Mucosa of gallbladder (tissue), 1 donor: ENCODE measurements at places on chromosomes 1 and 21.
A peak's percentile ranks its signal among the peaks of the same experiment; 100 is the strongest.

DNA sequence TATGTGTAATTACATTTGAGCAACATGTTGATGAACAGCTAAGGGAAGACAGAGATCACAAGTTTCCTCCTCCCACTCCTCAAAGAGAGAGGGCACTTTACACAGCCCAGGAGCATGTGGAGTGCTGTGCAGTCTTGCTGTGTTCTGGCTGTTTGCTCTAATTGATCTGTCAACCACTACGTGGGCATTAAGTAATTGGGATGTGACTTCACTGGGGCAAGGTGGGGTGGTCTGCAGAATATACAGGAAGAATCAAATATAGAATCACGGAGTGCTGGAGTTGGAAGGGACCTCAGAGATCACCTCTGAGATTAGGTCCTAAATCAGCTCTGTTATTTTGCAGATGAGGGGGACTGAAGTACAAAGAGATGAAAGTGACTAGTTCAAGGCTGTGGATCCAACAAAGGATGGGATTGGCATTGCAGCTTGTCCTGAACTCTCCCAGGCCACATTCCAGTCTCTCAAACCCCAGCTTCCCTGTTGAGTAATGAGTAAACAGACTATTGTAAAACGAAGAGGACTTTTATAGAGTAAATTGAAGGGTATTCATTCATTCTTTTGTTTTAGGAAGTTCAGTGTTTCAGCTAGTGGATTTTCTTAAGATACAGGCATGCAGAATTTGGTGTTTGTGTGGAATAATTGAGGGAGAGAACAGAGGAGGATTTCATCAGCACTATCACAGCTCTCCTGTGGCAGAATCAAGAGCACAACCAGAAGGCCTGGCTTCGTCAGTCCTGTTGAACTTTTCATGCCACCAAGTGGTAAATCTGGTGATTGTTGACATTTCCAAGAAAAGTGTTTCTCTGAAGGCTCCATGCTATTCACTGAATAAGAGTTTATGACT, 22.4 kb downstream of the NOS1AP start:
- no peak for DNase-seq

GRCh38 chr1:155083865-155084721, 5.5 kb downstream of the EFNA3 start:
- no peak for DNase-seq

- DNase-seq: no peak
Measured at GRCh38 chr1:10814312-10814711, 17.9 kb upstream of the CASZ1 start.

- DNase-seq: no peak
Measured at GRCh38 chr1:31669433-31669785, 24.7 kb upstream of the PEF1 start.

GRCh38 chr1:182175361-182175931, 113.9 kb upstream of the ZNF648 start:
- no peak for DNase-seq

GRCh38 chr1:209023790-209024189, 559.7 kb upstream of the CAMK1G start:
- no peak for DNase-seq

DNA sequence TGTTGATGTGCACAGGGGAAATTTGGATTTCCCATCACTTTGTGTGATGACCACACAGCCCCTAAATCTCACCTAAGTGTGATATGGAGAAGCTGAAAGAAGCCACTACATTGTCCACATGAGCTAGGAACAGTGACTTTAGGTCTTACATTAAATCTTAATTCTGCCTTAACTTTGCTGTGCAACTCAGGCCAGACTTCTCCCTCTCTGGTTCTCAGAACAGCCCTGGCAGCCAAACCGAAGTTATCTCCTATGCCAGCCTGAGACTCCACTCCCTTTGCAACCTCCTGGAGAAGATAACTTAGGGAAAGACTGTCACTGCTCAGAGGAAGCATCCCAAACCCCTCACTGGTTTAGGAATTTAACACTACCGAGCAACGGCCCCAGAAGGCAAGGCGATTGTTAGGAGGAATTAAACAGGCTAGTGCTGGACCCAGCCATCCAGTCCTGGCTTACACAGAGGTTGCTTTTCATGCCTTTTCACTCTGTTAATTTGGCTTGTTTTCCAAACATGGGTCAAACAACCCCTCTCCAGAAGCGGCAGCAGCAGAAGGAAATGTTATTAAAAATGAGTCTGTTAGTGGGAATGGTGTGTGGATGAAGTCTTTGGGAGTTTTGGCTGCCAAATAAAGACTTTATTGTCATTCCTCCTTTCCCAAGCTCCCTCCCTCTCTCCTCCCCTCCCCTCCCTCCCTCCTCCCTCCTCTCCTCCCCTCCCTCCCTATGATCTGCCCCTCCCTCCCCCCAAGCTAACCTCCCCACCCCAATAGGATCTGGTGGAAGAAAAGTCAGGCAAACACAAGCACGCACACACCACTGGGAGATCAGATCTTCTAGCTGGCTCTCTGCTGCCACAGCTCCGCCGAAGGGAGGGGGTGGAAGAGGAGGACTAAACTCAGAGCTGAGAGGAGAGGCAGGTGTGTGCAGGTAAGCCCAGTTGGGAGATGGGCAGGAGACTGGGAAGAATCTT, at the start of gene PRELP:
PRELP (plus strand) TSS at position 795 of the 970 bp plus-strand sequence. CDS start 7,379 bp downstream, outside the sequence.
- DNase-seq: peak; percentile 38

DNA sequence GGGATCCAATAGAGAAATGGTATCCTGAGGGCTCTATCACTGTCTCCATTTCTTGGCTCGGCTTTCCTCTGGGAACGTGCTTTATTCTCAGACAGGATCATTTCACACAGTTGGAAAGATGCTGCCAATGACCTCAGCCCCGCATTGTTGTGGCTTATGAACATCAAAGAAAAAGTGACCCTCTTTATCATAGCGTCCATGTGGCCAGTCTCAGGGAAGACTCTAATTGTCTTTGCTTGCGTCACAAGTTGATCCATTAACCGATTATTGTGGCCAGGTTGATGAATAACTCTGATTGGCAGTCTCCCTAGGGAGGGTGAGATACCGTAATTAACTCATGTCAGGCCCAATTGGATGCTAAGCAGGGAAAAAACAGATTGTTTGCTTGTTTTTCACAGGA, 10.4 kb upstream of the TMEM9 start:
- DNase-seq: peak; percentile 24

GRCh38 chr1:223421676-223422075, 28.5 kb downstream of the CCDC185 start:
- no peak for DNase-seq

- DNase-seq: no peak
Measured at GRCh38 chr1:9406111-9406510, 113.4 kb downstream of the SPSB1 start.

DNA sequence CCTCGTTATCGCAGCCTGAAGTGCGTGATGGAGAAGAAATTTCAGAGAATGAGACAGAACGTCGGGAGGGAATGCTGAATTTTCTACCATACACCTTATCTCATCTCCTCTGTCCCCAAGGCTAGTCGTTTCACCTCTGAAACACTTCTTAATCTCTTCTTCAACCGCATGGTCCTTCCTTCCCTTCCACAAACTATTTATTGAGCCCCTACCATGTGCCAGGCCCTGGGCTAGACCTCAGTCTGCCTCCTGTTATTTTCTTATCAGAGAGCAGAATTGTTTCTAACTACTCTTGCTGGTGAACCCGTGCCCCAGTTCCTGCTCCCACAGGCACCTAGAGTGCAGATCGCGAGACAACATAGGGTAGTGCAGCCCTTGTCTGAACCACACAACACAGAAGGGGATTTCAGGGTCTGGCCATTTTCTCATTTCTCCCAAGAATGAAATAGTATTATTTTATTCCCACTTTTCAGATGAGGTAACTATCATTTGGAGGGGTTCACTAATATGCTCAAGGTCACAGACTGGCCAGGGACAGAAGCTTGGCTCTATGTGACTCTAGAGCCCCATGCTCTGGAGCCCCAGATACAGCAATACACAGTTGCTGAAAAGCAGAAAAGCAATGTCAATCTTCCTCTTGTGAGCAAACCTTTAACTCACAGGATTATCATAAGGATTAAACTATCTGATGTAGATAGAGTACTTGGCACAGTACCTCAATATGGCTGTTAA, 598 bp upstream of the ADIPOR1 start:
- no peak for DNase-seq

- DNase-seq: no peak
Measured at GRCh38 chr1:156660752-156661112, 16.5 kb downstream of the NES start.

DNA sequence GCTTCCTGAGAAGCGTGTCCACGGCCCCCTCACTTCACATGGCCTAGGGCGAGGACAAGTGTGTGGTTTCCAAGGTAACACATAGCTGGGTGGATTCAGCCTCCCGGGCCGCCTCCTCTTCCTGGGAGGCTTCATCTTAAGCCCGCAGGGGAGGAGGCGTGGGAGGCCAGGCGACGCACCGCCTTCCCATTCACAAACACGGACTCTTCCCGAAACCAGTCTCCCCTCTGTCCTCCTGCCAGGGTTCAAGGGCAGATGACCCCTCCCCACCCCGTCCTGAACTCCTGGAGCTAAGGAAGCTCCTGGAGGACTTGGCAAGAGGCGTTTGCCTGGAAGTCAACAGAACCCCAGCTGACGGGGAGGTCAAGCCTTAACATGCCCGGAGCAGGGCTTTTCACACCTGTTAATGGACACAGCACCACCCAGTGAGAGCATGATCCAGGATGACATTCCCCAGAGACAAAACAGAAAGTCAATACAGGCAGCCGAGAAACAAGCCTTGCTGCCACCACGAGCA, 56.7 kb downstream of the KCNN3 start:
- DNase-seq: no peak

- DNase-seq: peak; percentile 49
Measured at GRCh38 chr1:206651958-206652890, 16.9 kb downstream of the DYRK3 start.

- no peak for DNase-seq
Measured at GRCh38 chr21:31107871-31108270, 69.6 kb upstream of the KRTAP19-8 start.

GRCh38 chr1:214541206-214541605, 10.2 kb downstream of the PTPN14 start:
- DNase-seq: no peak
